Stimulated activated CD4-positive, alpha-beta T cell treated with anti-CD3 and anti-CD28 coated beads, Interleukin-2, amount 100 ng/mL, for 24 hours (primary cell): ENCODE measurements at places on chromosomes 2 and 18.

DNA sequence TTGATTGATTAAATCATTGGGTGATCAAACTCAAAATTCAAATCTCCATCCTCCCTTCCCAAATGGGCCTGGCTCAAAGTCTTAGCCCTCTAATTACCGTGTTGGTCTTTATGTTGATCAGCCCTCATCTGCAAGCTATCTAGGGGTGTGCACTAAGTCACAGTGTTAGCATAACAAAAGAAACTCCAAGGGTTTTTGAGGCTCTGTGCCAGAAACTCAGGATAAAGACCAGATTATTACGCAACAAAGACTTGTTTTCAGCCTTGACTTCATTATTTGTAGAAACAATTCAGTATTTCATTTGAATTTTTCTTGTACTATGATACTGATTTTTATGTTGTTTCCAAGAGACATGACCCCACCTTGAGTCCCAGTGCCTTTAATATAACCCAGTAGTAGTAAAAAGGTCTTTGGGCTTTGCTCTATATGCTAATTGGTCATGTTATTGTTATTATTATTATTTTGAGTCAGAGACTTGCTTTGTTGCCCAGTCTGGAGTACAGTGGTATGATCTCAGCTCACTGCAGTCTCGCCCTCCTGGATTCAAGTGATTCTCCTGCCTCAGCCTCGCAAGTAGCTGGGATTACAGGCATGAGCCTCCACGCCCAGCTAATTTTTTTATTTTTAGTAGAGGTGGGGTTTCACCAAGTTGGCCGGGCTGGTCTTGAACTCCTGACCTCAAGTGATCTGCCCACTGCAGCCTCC lies 13.9 kb downstream of the PSMD14 start:
- DNase-seq: no peak

GRCh38 chr2:151042964-151043363 lies 218.7 kb downstream of the RBM43 start:
- DNase-seq: no peak

- DNase-seq: no peak
Observed at GRCh38 chr18:61749546-61749945, 143.3 kb downstream of the RNF152 start.

- no peak for DNase-seq
Observed at GRCh38 chr18:44552706-44553105, 128.0 kb upstream of the SETBP1 start.

- DNase-seq: peak; percentile 49
Observed at GRCh38 chr2:1769703-1770422, 25.5 kb upstream of the PXDN start.
